Mesenchymal stem cell (in vitro differentiated cells and primary cell): ENCODE measurements at places on chromosomes 16 and 17.

GRCh38 chr16:54421220-54421619, 134.6 kb upstream of the IRX3 start:
- peaks cover 22% of the 10 kb centered on the region for H3K27me3 ChIP-seq
- H3K4me1 ChIP-seq = peaks cover 5% of the 10 kb centered on the region
- no peak overlapping the region for H3K27ac ChIP-seq
- no peak for DNase-seq

- peaks cover 5% of the 10 kb centered on the region for H3K27me3 ChIP-seq
These were observed 18.7 kb upstream of the JPH3 start for GRCh38 chr16:87583453-87584131.

DNA sequence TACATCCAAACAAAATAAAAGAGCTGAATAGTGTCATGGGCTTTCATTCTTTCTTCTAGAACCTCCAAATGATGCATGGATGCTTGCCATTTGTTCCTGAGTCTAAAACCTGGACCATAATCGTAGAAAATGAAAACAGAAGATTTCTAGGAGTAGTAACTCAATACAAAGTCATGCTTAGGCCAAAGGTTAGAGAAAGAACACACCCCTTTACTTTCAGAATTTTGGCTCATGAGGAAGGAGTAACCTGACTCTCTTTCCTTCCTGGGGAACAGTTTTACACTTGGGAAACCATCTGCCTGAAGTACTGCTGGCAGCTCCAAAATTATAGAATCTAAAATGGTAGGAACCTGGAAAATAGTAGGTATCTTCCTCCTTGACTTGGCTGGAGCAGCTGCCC, 137.2 kb downstream of the SNX11 start:
- DNase-seq = no peak
- H3K27ac ChIP-seq = peak overlapping the region; percentile 88
- no peak overlapping the region for H3K4me3 ChIP-seq
- no peaks in the 10 kb centered on the region for H3K36me3 ChIP-seq
- peaks cover 5% of the 10 kb centered on the region for H3K4me1 ChIP-seq

DNA sequence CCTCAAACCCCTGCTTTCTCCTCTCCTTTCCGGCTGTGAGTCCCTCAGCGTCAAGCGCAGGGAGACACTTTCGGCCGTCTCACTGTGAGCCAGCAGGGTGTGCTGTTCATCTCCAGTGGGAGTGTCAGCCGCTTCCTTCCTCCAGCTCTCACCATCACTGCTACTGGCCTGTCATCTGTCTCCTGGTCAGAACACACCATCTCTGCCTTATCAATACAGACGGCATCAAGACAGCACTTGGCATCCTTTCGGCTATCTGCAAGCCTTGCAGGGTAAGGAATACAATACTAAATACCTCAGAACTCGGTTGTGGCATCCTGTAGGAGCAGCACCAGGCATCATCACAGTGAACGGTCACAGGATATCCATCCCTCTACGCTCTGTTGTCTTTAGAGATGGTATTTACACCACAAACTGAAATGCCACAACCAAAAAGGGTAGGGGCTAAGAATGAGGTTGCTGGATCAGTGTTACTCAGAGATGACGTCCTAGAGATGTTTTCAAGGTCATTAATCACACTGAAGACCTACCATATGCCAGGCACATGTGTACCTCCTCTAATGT, 20.7 kb upstream of the CMTM4 start:
- H3K27me3 ChIP-seq = no peaks in the 10 kb centered on the region
- peaks cover 8% of the 10 kb centered on the region for H3K4me1 ChIP-seq
- H3K36me3 ChIP-seq = peaks cover 29% of the 10 kb centered on the region
- H3K4me3 ChIP-seq = no peak overlapping the region
- DNase-seq = peak; percentile 49
- no peak overlapping the region for H3K27ac ChIP-seq

GRCh38 chr17:76394166-76394565, 9.8 kb downstream of the SPHK1 start:
- H3K4me3 ChIP-seq = no peak overlapping the region
- no peaks in the 10 kb centered on the region for H3K27me3 ChIP-seq
- H3K27ac ChIP-seq = peak overlapping the region; percentile 75
- H3K36me3 ChIP-seq = peaks cover 70% of the 10 kb centered on the region
- no peak for DNase-seq

- no peak for DNase-seq
- H3K36me3 ChIP-seq = no peaks in the 10 kb centered on the region
- no peak overlapping the region for H3K4me3 ChIP-seq
- H3K27me3 ChIP-seq = peaks cover 28% of the 10 kb centered on the region
- H3K27ac ChIP-seq = no peak overlapping the region
These were observed 173.8 kb upstream of the IRX3 start for GRCh38 chr16:54460263-54460860.
